ENCODE measurements at places on chromosomes 7 and 10. TPM values are rescaled to one million over a fixed set of nuclear protein-coding genes. Genes with fewer than 3 reads are reported as not detected.

DNA sequence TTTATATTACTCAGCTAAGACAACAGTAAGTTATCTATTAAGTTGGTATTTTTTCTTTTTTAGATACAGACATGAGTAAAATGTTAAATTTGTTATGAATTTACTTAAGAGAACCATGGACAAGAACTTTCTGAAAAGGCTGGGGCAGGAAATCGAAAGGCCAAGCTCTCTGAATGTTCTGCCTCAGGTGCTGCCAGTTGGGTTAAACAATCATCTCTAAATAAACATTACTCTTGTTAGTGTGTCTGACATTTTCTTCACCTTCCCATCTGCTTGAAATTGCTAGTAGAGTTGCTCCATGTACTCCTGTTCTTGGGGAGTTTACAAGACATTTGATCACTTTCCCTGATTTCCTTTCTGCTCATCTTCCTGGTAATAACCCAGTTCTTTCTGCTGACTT is 87.5 kb downstream of the ANKRD7 start:
- no peak for DNase-seq

DNA sequence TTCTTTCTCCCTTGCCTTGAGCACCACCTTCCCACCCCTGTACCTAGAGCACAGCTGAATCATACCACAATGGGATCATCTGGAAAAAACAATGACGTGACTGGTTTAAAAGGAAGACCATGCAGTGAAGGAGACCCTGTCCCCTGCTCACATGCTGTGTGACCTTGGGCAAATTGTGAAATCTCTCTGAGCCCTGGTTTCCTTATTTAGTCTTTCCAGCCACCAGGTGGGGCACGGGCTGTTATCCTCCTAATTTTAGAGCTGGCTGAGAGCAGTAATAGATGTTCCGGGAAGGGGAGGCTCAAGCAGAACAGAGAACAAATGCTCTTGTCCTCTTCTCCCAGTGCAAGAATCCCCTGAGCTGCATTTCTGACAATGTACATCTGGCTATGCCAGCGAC is 198.3 kb downstream of the RPS24 start:
- no peak for DNase-seq

DNA sequence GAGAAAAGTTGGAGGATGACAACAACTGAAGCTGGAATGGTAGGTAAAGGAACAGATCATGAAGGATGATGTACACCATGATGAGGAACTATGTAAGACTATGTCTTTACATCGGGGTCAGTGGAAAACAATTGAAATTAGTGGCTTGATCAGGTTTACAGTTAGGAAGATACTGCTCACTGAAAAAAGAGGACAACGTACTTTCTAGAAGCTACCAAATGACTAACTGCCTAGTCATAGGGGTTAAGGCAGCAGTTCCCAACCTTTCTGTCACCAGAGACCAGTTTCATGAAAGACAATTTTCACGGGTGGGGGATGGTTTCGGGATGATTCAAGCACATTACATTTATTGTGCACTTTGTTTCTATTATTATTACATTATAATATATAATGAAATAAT is 91.6 kb upstream of the ANKRD1 start:
- no peak for DNase-seq

The ZNF107 gene
- 73.7 TPM for total RNA-seq

The EMX2 gene
- not detected for total RNA-seq

GRCh38 chr10:42953684-42954674 is 122.9 kb upstream of the RET start:
- no peak for DNase-seq

DNA sequence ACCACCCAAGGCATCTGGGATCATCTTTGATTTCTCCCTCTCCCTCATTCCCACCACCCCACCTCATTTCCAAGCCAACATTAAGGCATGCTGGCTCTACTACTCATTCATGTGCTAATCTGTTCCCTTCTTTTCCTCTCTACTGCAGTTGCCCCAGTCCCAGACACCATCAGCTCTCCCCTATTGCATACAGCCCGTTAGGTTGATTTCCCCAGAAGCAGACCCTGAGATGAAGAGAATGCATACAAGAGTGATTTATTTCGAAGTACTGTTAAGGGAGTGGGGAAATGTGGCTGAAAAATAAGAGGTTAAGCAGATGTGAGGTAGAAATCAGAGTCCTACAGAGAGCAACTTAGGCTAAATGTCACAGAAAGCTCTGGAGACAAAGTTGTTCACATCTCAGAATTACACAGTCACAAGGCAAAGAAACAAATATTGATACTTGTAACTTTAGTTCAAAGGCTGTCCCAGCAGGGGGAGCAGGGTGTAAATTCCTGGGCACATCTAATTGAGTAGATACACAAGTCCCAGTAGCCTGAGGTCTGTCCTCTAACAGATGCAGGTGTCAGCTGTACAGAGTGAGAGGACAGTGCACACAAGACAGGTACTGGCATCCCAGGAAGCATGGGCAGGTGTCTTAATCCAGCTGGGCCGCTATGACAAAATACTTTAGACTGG is 20.9 kb downstream of the AKR1D1 start:
- DNase-seq = no peak

DNA sequence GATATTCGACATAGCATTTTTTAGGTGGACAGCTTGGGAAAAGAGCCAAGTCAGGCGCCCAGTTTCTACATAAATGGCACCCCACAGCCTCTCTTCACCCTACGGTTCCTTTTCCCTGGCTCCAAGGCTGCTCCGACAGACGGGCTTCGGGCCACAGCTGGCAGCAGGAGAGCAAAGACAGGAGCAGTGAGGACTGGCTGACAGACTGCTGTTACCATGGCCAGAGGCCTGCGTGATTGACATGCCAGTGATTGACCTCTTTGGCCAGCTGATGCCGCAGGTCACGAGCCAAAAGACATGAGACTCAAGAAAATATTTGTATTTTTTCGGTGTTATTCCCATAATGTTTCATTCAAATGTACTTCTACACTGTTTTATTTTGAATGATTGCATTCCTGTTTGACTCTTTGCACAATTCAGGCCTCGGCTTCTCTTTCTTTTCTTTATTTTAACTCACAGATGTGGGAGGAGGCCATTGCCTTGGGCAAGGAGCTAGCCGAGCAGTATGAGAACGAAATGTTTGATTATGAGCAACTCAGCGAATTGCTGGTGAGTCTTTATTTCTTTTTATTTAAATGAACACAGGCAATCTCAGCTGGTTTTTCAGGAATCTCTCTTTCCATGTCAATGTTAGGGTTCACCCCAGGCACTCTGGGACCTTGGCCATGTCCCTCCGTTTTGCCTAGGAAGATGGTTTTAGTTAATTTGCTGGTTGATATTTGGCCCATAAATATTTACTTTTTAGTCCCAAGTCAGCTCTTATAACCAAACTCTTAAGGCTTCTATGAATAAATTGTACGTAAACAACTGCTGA is 146.3 kb upstream of the NPS start:
- no peak for DNase-seq

The NRF1 gene
- total RNA-seq = 49.2 TPM
